ENCODE measurements at places on chromosomes 4 and X.

- DNase-seq = no peak
These were observed 30.7 kb downstream of the SHISA3 start for GRCh38 chr4:42428036-42428435.

DNA sequence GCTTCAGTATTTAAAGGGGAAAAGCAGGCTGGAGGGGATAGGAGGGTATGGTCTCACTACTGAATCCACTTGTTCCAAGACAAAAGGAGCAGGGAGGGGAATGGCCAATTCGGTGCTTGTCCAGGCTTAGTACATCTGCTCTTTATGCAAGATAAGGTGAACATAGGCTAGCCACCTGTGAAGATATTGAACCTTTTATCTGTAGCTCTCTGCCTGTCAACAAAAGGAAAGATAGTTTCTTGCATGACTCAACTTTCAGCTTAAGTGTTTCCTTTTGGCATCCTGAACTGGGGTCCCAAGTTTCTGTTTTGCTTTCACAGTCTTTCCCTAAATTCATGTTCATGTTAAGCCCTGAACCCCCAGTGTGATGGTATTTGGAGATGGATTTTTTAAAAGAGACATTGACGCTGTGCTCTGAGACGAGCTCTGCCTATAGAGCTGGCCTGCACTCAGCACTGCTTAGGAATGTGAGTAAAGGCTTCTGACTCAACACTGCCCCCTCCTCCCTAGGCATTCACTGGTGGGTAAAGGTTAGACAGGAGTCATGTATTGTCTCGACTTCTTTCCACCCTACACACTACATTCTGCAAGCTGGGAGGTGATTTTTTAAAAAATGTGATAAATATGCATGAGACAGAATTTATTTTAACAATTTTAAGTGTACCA is 28.2 kb downstream of the FAM149A start:
- no peak for DNase-seq

- DNase-seq = no peak
These were observed 32.0 kb downstream of the DAPP1 start for GRCh38 chr4:99848591-99849001.

GRCh38 chr4:133638751-133639150 is 489.7 kb downstream of the PCDH10 start:
- DNase-seq = no peak

GRCh38 chr4:75327804-75328512 is 186.2 kb downstream of the RCHY1 start:
- DNase-seq = no peak

GRCh38 chr4:102599455-102599854 is 98.3 kb downstream of the NFKB1 start:
- DNase-seq = no peak

- DNase-seq = no peak
These were observed 150.9 kb downstream of the SPRY1 start for GRCh38 chr4:123547216-123548165.

DNA sequence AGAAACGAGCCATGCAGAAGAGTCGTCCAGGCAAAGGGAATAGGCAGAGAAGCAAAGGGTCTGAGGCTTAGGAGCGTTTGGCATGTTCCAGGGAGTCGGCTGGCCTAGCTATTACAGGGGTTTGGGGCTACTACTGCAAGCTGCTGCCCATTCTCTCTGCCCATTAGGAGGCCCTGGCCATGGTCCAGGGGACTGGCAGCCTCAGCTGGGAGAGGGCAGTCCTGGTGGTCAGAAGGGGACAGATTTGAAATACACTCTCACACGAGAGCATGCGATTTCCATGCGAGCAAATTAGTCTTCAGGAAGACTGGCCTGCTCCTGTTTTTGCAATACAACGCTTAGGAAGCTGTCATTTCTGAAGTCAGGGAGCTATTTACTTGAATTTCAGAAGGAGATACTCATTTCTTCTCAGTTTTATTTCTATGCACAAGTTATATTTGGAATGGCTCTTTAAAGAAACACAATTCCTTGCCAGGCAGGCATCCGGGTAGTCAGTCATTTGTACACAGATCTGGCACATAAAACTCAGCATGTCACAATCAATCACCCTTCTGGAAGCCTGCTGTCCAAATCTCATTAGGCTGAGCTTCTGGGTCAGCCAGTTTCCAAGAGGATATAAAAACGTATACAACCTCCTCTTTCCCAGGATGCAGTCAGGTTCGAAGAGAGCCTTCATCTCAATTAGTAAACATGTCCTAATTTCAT is 27.0 kb downstream of the PROM1 start:
- no peak for DNase-seq

DNA sequence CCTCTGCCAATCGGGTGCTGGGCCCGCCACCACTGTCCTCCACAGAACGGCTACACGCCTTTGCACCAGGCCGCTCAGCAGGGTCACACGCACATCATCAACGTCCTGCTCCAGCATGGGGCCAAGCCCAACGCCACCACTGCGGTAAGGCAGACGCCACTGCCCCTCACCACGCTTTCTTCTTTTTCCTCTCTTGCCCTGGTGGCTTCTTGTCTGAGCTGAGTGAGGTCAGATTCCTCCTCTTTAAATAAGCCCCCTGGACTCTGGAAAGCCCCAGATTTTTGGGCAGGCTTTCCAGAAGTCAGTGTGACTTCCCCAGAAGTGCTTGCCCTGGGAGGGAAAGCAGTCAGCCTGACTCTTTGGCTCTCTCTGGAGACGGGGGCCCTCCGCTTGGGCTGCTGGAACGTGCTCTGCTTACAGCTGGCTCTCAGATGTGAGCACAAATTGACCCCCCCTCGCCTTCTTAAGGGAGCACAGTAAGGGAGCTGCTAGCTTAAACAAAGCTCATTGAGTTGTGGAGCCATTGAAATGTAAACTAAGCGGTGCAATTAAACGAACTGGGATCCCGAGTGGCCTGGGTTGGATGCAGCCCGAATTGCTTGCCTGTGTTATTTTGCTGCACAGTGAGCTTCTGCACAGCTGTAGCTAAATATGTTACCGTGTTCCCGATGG is 243.1 kb downstream of the ANK2 start:
- no peak for DNase-seq

Measured in activated CD8-positive, alpha-beta memory T cell treated with anti-CD3 and anti-CD28 coated beads for 4 hours (primary cell).